Pancreas (tissue), 10 donors: ENCODE measurements at places on chromosomes 6 and 20. TPM values are rescaled to one million over a fixed set of nuclear protein-coding genes. Genes with fewer than 3 reads are reported as not detected.
A peak's percentile ranks its signal among the peaks of the same experiment; 100 is the strongest.

- DNase-seq: no peak
Measured at GRCh38 chr6:118207947-118208346, 300.9 kb downstream of the SLC35F1 start.

The ZBTB9 gene
- total RNA-seq: 3.4 TPM

DNA sequence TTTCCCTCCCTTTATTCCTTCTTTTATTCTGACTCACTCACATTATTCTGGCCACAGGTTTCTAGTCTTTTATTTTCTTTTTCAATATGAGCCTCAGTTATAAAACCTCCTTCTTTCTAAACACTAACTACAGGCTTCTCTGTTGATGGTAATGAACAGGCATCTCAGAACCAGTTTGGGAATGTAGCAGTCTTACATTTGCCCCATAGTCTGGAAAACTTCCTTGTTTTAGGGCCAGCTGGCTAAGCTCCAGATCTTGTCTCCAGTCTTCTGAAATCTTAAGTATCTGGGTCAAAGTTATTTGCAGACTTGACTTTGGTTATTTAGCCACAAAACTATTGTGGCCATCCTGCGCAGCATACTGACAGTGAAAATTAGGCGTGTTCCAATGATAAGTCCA, 97.0 kb upstream of the MAN1A1 start:
- DNase-seq: no peak

DNA sequence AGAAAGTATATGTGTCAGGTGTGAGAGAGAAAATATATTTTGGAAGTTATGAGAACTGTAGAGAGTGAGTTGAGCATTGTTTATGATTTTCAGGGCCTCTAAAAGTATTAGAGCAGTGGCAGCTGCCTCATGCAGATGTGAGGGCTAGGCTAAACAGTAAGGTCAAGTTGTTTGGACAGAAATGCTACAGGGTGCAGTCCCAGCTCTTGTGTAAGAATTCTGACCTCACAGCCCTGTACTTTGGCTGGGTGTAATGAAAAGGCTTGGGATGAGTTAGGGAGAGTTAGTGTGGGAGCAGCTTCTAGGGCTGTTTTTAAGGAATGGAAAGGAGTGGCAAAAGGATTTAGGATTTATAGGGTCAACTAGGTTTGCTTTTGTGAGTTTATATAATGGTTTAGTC, 764.8 kb upstream of the ADGRB3 start:
- DNase-seq: no peak

DNA sequence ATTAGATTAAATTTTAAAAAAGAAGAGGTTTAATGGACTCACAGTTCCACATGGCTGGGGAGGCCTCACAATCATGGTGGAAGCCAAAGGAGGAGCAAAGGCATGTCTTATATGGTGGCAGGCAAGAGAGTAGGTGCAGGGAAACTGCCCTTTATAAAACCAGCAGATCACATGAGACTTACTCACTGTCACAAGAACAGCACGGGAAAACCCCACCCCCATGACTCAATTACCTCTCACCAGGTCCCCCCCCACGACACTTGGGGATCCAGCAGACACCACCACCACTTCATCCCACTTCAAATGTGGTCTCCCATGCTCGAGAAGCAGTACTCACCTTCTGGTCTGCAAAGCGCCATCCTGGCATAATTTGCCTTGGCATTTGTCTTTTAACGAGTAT, 24.6 kb downstream of the MTFR2 start:
- no peak for DNase-seq

The TCF15 gene
- 0.16 TPM for total RNA-seq

DNA sequence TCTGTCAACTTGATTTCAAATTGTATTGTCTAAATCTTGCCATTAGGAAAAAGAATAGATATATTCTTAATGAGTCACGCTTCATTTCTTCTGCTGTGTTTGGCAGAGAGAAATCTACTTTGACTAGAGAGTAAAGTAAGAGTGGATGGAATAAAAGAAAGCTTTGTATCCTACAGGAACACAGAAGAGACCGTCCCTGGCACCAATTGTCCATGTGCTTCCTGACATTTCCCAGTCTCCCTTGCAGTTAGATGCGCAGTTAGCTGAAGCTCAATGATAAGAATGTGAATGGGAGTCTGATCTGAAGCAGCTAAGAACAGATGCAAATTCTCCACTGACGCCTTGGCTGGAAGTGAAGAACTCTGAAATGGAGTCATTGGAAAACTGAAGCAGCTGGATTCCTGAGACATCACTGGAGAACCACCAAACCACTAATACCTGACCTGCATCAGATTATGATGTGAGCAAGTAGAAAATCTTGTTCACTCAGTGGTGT, 528.2 kb upstream of the MARCKS start:
- DNase-seq: no peak

The BHLHE23 gene
- not detected for total RNA-seq

DNA sequence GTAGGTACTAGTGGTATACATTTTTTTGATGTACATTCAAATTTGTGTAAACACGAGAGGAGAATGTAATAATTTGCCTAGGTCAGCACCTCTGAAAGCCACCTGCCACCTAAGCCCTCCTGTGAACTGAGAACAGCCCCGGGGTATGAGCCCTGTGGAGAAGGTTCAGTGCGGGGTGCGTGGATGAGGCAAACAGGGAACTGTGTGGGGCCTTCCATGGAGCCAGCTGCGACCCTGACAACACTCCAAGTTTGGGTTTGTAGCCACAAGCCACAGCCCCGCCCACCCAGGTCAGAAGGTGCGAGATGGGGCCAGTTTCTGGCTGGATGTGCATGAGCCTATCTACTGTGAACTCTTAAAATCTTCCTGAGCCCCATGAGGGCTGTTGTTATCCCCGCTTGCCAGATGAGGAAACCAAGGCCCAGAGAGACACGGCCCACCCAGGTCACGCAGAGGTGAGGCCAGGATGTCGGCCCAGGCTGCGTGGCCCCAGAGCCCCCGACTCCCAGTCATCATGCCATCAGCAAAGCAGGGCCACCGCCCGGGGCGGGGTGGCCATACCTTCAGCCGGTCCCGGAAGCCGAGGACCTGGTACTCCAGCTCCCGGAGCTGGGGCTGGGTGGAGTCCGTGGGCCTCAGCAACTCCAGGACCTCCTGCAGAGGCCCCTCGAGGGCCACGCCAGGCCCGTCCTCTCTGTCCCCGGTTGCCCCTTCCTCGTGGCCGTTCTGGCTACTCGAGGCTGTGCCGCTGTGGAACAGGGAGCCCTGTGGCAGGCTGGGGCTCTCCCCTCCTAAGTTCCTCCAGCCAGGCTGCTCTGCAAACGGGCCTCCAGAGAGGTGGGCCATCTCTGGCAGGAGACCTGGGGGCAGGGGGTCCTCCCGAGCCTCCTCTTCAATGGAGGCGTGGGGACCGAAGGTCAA, 89.6 kb downstream of the RIPOR3 start:
- no peak for DNase-seq

DNA sequence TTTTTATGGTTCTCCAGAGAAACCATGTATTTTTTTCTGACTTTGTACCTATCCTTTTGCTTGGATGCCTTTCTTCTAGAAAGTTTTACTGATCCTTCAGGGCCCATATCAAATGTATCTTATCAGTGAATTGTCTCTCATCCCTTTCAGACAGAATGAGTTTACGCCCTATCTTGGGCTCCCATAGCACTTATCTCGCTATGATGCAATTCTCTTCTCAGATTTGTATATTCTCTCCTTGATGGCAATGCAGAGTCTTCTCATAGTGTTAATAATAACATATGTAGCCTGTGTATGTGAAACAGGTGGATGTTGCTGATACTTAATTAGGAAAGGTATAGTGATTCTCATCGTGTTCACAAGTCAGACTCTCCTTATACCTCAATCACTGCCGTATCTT, 336.2 kb downstream of the UTRN start:
- no peak for DNase-seq

The OR2H2 gene
- total RNA-seq: not detected

The ZC2HC1B gene
- not detected for total RNA-seq

- no peak for DNase-seq
Measured at GRCh38 chr6:82033631-82034211, 213.8 kb downstream of the IBTK start.

GRCh38 chr20:8315639-8316573, 183.8 kb downstream of the PLCB1 start:
- no peak for DNase-seq

DNA sequence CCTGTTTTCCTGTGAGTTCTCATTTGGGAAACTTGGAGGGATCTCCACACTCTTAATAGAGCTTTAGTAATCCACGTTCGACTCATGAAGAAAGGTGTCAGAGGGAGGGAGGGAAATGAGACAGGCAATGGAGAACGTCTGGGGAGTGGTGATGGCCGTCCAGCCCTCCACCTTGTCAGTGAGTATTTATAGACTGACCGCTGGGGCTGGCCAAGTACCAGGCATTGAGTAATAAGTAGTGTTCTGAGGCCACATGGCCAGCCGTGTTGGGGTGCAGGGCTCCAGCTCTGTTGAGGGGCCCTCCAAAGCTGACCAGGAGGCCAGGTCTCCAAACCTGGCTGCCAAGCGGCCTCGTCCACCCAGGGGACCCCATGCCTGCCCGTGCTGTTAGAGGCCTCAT, 11.3 kb upstream of the DSN1 start:
- DNase-seq: no peak

GRCh38 chr6:45507186-45507585, 129.5 kb upstream of the SUPT3H start:
- no peak for DNase-seq

GRCh38 chr20:4180356-4180755, 165.0 kb upstream of the RNF24 start:
- no peak for DNase-seq

The SLC35D3 gene
- 0.19 TPM for total RNA-seq

The UST gene
- total RNA-seq: 13.6 TPM

- DNase-seq: no peak
Measured at GRCh38 chr6:7016226-7016625, 91.5 kb upstream of the RREB1 start.

- DNase-seq: peak; percentile 21
Measured at GRCh38 chr6:27757307-27757706, 154.9 kb downstream of the OR2B2 start.

GRCh38 chr6:63268574-63268973, 51.2 kb downstream of the LGSN start:
- no peak for DNase-seq

GRCh38 chr20:51616060-51616459, 73.5 kb upstream of the NFATC2 start:
- DNase-seq: no peak

The ARFRP1 gene
- 13.9 TPM for total RNA-seq

The RSPH4A gene
- total RNA-seq: 0.25 TPM

- no peak for DNase-seq
Measured at GRCh38 chr20:4480104-4480503, 241.6 kb upstream of the PRND start.

DNA sequence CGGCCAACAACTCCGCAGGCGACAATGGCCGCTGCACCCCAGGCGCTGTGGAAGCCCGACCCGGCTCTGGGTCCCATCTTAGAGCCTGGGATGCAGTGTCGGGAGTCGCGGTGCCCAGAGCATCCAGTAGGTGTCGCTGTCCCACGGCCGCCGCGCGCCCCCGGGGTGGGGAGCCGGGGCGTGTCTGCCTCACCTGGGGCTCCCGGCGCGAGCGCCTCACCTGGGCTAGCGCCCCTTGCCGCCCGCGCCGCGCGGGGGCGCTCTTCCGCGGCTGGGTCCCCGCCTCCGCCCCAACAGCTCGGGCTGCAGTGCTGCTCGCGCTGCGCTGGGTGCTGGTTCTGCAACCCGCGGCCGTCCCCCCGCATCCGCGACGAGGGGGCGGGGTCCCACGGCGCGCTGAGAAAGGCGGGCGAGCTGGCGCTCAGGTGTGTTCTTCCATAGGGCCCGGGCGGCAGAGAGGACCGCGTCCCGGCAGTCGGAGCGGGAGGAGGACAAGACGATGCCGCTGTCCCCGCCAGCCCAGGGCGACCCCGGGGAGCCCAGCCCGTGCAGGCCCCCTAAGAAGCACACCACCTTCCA, at the start of gene CRYBG1:
Gene CRYBG1 (plus strand): TSS at position 308 of the 579 bp plus-strand sequence. CDS start 192 bp downstream, at position 500.
- peak; percentile 96 for DNase-seq

The NKX2-4 gene
- total RNA-seq: not detected

DNA sequence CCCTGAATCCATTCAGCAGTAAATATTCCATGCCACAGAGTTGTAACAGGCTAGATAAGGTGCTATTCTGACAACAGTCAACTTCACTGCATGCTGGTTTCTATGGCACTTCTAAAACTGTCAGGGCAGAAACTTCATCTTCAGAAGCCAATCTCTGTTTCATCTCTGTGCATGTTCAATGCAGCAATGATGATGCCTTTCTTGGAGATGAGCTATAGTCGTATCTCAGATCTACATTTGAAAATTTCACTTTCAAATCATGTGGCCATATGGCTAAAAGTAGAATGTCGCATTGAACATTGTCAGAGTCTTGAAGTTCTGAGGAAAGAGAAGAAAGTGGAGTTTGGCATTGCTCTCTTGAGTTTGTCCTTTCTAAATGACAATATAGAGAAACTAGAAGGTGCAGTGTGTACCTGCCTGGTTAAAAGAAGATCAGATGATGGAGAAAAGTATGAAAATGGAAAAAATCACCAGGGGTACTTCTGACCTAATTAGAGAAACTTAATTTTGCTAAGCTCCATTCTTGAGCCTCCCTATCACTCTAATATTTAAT, 49.0 kb upstream of the VSTM2L start:
- no peak for DNase-seq

DNA sequence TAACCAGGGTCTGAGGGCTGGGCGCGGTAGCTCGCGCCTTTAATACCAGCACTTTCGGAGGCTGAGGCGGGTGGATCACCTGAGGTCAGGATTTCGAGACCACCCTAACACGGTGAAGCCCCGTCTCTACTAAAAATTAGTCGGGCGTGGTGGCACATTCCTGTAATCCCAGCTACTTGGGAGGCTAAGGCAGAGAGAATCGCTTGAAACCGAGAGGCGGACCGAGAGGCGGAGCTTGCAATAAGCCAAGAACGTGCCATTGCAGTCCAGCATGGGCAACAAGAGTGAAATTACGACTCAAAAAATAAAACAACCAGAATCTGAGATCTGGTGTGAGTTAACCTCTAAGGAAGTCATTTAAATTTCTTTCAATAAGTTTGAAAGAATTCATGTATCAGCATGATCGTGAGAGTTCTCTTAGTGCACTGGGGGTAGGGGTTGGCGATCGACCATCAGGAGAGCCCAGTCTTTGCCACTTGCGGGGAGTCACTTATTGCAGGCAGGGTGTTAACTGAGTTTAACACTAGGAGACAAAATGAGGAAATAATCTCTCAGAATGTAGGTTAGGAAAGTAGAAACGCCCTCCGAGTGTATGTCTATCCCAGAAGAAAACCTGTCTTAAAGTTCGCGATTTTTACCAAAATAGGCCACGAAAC, 206.5 kb upstream of the ZNF184 start:
- DNase-seq: no peak
